Kidney tubule cell (primary cell): ENCODE measurements at places on chromosomes 12 and 14.

GRCh38 chr12:71262466-71262865 lies 104.7 kb upstream of the TSPAN8 start:
- DNase-seq, result no peak

DNA sequence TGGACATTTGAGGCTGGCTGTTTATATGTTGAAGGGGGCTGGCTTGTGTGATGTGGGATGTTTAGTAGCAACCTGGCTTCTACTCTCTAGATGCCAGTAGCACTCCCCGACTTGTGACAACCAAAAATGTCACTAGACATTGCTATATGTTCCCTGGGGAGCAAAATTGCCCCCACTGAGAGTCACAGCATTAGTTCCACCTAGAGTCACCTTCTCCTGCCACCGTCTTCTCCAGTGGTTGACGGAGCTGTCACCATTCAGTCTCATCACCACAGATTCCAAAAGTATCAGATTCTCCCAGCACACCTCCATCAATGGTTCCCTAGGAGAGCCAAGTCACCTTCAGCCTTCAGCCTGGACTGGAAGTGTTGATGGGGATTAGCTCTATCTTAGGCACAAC lies 7.8 kb upstream of the KRT76 start:
- no peak for DNase-seq

DNA sequence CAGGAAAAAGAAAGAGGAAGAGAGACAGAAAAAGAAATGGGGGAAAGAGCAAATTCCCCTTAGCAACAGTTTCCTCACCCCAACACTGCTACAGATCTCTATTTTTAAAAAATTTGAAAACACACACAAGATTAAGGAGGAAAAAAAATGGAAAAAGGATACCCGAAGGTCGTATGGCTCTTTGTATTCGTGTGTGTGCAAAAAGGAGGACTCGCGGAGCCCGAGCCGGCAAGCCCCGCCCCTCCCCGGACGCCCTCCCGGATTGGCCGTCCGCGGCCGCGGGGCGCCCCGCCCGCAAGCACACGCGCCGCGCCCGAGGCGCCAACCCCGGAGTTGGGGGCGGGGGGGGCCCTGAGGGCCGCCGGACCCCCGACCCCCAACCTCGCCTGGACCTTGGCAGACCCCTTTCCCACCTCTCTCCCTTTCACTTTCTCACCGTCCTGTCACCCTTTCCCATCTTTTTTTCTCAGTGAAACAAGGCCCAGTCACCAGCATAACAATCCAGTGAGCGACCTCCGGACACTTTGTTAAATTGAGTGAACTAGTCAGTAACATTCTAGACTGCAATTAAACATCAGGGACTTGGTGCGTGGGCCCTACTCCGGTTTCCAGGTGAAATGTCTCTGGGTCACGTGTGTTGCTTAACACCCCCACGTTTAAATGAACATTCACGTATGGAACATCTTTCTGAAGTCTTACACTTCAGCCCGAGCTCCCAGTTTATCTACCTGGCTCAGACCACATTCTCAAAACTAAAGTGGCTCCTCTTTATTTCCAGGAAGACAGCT lies at the start of gene C14orf93:
C14orf93 (minus strand) TSS at position 205 of the 788 bp plus-strand sequence. CDS start 11,120 bp downstream, outside the sequence.
- DNase-seq, result peak; percentile 74

DNA sequence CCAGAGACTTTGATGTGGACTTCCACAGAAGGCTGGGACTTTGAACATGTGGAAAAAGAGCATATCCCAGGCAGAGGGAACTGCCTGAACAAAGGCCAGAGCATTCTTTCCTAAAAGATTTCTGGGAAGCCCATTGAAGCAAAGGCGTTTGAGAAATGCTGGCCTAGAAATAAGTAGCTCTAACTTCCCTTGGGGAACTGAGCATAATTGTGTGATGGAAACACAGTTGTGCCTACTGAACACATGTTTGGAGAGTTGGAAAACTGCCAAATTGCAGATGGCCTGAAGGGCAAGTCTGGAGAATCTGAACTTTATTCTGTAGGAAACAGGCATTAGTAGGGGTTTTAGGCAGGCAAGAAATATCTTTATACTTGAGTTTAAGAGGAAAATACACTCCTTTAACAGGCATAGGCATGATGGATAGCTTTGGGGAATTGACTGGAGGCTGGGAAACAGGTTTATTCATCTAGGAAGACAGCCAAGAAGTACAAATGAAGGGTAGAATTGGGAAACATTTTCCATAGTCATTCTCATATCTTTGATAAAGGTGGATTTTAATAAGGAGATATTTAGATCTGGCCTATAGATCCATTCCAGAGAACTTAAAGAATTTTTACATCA lies 134.1 kb downstream of the TPH2 start:
- no peak for DNase-seq

GRCh38 chr14:79580906-79581305 lies 630.4 kb downstream of the DIO2 start:
- DNase-seq, result peak; percentile 8

DNA sequence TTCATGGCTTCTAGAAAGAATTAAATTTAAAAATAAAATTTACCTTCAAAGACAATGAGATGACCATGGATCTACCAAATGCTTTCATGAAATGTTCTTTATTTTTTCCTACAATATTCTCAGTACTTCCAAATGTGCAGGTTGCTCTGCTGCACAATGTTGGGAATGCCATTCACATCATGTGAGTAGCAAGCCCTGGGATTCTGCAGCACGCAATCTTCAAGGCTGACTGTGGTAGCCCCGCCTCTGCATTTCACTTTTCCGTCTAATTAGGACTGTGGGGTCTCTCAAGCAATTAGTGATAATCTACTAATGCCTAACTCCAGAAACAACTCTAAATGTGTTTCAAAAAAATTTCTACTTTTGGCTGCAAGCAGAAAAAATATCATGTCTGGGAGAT lies 13.7 kb upstream of the NTN4 start:
- peak; percentile 57 for DNase-seq

- no peak for DNase-seq
These were observed 6.7 kb upstream of the TESC start for GRCh38 chr12:117105902-117106301.

- no peak for DNase-seq
These were observed 166.8 kb downstream of the DAD1 start for GRCh38 chr14:22422238-22422637.
